ENCODE measurements at places on chromosomes 12 and 14. TPM values are rescaled to one million over a fixed set of nuclear protein-coding genes. Genes with fewer than 3 reads are reported as not detected.
A peak's percentile ranks its signal among the peaks of the same experiment; 100 is the strongest.

Gene KLRD1
- 1.4 TPM for polyA plus RNA-seq

Gene SERPINA3
- 1.5 TPM for polyA plus RNA-seq

Gene CDCA3
- polyA plus RNA-seq: 23.4 TPM

Gene PAPOLA
- polyA plus RNA-seq: 255 TPM

Gene RD3L
- 0.21 TPM for polyA plus RNA-seq

Gene TROAP
- polyA plus RNA-seq: 31.7 TPM

Gene PAX9
- 0.59 TPM for polyA plus RNA-seq

Gene PARPBP
- 21.1 TPM for polyA plus RNA-seq

Gene CISTR
- polyA plus RNA-seq: not detected

GRCh38 chr12:67690656-67691055 lies 42.1 kb downstream of the DYRK2 start:
- no peak for DNase-seq

- no peak for DNase-seq
Measured at GRCh38 chr14:37901978-37902377, 305.7 kb upstream of the SSTR1 start.

GRCh38 chr14:36553656-36554260 lies 28.7 kb downstream of the NKX2-8 start:
- peak; percentile 29 for DNase-seq

GRCh38 chr12:25552681-25553080 lies 402 bp downstream of the LMNTD1 start:
- no peak for DNase-seq

- peak; percentile 40 for DNase-seq
Measured at GRCh38 chr12:9751204-9752144, 9.2 kb downstream of the CD69 start.
